ENCODE measurements at places on chromosomes 16 and 17. TPM values are rescaled to one million over a fixed set of nuclear protein-coding genes. Genes with fewer than 3 reads are reported as not detected.

Gene QPRT
- 182 TPM for total RNA-seq

Gene EEF2KMT
- 19.9 TPM for total RNA-seq

Gene PPP1R1B
- total RNA-seq: 15.2 TPM

Gene CBX2
- 85.5 TPM for total RNA-seq

GRCh38 chr16:85784813-85785212 is 14.5 kb downstream of the EMC8 start:
- no peak overlapping the region for H3K27ac ChIP-seq
- H3K4me1 ChIP-seq: no peaks in the 10 kb centered on the region
- DNase-seq: no peak
- H3K4me3 ChIP-seq: no peak overlapping the region
- no peaks in the 10 kb centered on the region for H3K27me3 ChIP-seq

DNA sequence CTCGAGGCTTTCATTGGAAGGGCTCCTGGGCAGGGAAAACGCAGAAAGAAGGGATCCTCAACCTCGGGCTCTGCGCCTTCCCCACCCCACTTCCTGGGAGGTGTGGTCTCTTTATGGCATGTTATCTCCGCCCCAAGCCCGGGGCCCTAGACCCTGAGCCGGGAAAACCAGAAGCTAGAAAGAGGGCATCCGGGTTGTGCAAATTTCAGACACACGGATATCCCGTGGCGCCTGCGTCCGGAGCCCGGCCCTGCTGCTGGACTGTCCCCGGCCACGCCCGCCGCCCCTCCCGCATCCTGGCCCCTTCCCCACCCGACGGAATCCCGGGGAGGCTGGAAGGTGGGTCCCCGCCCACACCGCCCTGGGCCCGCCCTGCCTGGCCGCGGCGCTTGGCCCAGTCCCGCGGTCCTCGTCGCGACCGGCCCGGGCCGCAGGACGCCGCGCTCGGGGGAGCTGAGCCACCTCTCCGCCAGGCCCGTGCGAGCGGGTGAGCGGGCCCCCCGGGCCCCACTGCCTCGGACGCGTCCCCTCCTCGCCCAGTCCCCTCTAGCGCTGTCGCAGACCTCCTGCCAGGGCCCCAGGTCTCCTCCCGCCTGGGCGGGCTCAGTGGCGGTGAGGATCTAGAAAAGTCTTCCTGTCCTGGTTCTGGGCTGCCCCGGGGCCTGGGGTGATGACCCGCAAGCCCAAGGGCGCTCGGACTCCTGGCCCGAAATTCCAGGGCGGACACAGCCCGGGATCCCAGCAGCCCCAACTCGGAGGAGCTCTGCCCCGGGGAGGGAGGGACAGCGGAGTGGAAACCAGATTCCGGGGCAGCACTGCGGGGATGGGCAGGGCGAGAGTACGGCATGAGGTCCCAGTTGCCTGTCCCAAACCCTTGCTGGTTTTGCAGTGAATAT is at the start of gene SLC16A5:
Gene SLC16A5, plus strand, starts transcription at position 397 of the 896 bp plus-strand sequence. CDS start 5,683 bp downstream, outside the sequence.
- H3K4me1 ChIP-seq: peaks cover 68% of the 10 kb centered on the region
- H3K27ac ChIP-seq: peak within 1 kb of the TSS; percentile 97
- H3K27me3 ChIP-seq: no peaks in the 10 kb centered on the region
- H3K36me3 ChIP-seq: no peaks in the 10 kb centered on the region

DNA sequence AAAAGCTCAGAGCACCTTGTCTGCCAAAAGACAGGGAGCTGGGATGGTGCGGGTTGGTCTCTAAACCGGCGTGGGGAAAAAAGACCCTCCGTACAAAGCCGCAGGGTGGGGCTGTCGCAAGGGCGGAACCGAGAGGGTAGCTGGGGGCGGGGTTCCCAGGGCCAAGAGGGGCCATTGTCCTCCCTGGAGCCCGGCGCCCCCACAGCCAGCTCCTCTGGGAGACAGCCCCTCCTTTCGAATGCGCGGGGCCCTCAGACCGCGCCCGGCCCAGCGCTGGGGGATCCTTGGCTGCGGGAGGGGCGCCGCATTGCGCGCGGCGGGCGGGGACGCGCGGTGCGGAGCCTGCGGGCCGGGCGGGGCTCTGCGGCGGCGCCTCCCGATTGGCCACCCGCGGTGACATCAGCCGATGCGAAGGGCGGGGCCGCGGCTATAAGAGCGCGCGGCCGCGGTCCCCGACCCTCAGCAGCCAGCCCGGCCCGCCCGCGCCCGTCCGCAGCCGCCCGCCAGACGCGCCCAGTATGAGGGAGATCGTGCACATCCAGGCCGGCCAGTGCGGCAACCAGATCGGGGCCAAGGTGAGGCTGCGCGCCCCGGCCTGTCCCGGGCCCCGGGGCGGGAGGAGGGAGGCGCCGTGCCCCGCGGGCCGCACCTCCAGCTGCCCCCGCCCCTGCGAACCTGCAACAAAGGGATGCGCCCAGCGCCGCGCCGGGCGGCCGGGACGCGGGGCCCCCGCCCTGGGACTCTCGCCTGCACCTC is at the start of gene TUBB3:
Gene TUBB3, plus strand, starts transcription at position 459 of the 756 bp plus-strand sequence. Its CDS starts 60 bp downstream, at position 519.
- H3K27me3 ChIP-seq: peaks cover 36% of the 10 kb centered on the region
- peak; percentile 85 for DNase-seq
- peak within 1 kb of the TSS; percentile 88 for H3K4me3 ChIP-seq
- H3K36me3 ChIP-seq: no peaks in the 10 kb centered on the region

- no peaks in the 10 kb centered on the region for H3K4me1 ChIP-seq
- no peak overlapping the region for H3K27ac ChIP-seq
- peaks cover 2% of the 10 kb centered on the region for H3K27me3 ChIP-seq
- DNase-seq: no peak
- H3K36me3 ChIP-seq: peaks cover 17% of the 10 kb centered on the region
Measured at GRCh38 chr16:16163109-16163508, 60.2 kb downstream of the ABCC6 start.

- peaks cover 19% of the 10 kb centered on the region for H3K4me1 ChIP-seq
- H3K27ac ChIP-seq: no peak overlapping the region
- no peaks in the 10 kb centered on the region for H3K27me3 ChIP-seq
- DNase-seq: no peak
- H3K36me3 ChIP-seq: peaks cover 2% of the 10 kb centered on the region
Measured at GRCh38 chr17:57670769-57671569, 74.1 kb downstream of the CCDC182 start.

GRCh38 chr16:48562475-48562874 is 47.5 kb downstream of the N4BP1 start:
- H3K4me1 ChIP-seq: peaks cover 29% of the 10 kb centered on the region
- no peak for DNase-seq
- peaks cover 32% of the 10 kb centered on the region for H3K36me3 ChIP-seq
- H3K4me3 ChIP-seq: no peak overlapping the region

Measured in WTC11 (cell line).